Peyer's patch (tissue), 4 donors: ENCODE measurements at places on chromosomes 2 and 18.

DNA sequence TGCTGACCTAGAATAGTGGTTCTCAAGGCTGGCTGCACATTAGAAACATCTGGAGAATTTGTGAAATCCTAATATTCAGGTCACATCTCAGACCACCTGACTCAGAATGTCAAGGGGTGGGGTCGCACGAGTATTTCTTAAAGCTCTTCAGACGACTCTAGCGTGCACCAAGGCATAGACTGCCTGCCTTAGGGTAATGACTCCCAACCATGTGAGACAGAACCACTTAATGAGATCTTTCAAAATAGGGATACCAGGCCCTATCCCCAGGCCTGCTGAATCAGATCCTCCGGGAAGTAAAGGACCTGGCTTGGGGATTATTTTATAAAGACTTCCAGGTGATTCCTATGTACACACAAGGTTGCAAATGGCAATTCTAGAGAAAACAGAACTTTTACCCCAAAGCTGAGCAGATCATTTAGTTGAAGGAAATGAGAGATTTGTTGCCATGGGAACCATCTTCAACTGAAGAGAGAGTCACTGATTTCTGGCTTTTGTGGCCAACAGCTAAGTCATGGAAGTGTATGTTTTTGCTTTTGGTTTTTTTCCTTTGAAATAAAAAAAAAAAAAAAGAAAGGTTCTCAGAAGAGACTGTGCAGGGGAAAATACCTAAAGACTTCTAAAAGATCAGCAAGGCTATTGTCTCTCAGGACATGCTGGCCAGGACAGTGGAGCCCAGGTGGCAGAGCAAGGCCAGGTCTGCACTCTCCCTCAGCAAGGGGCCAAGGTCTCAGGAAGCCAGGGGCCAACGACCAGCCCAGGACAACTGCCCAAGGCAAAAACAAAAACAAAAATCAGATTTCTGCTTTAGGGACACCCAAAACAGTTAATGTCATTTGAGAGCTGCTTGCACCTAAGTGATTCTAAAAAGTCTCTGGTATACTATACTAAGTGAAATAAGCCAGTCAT is 15.3 kb upstream of the LOXHD1 start:
- DNase-seq: no peak

DNA sequence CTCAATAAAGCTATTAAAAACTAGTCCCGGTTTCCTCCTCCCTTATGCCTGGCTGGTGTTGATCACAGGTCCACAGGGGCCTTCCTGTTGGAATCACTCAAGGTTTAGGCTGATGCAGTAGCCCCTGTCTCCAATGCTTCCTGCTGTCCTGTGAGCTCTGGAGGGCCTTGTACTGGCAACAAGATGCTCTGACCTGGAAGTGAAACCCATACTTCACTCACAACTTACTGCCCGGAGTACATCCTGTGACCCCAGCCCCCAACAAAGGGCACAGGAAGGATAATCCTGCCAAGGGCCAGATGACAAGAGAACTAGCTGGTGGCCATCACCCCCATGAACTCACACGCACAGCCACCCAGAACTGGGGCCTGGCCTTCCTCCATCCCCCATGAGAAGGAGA is 50.3 kb downstream of the ZBTB7C start:
- peak; percentile 9 for DNase-seq

GRCh38 chr2:23198316-23199114 is 186.5 kb upstream of the KLHL29 start:
- no peak for DNase-seq

DNA sequence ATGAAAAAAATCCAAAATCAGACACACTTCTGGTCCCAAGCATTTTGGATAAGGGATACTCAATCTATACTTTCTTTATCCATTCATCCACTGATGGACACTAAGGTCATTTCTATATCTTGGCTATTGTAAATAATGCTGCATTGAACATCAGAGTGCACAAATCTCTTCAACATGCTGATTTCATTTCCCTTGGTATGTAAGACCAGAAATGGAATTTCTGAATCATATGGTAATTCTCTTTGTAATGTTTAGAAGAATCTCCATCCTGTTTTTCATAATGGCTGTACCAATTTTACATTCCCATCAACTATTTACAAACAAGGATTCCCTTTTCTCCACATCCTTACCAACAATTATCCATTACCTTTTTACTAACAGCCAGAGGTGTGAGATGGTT is 33.7 kb upstream of the MCM6 start:
- DNase-seq: no peak
